DMS53 (cell line): ENCODE measurements at places on chromosomes 1 and 21.

GRCh38 chr1:25123551-25123950 lies 108.8 kb downstream of the SYF2 start:
- DNase-seq = no peak

DNA sequence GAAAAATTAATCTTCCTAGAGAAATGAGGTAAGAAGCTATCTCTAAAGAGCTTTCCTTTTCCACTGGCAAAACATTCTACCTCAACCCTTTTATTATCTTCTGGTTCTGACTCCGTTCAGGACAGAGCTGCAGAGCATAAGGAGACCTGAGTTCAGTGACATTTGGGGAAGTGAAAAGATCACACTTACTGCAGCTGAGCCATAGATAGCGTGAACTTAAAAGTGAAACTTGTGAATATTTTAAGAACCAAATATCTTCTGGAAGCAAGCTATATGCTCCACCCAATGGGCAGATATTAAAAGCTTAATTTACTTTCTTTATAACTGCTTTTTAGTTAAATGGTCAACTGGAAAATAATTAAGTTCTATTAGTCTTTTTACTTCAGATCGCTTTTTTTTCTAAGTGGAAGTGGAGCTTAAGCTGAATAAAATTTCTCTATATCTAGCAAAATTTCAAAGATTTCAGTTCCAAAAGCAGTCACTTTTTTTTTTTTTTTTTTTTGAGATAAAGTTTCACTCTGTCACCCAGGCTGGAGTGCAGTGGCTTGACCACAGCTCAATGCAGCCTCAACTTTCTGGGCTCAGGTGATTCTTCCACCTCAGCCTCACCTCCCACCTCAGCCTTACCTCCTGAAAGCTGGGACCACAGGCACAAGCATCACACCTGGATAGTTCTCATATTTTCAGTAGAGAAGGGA lies 11.9 kb downstream of the PTPN22 start:
- no peak for DNase-seq

- DNase-seq = no peak
Measured at GRCh38 chr1:48069662-48070395, 72.6 kb upstream of the TRABD2B start.

GRCh38 chr1:33111965-33112364 lies 31.0 kb downstream of the AZIN2 start:
- peak; percentile 50 for DNase-seq

GRCh38 chr1:185420588-185421081 lies 103.6 kb upstream of the IVNS1ABP start:
- no peak for DNase-seq

DNA sequence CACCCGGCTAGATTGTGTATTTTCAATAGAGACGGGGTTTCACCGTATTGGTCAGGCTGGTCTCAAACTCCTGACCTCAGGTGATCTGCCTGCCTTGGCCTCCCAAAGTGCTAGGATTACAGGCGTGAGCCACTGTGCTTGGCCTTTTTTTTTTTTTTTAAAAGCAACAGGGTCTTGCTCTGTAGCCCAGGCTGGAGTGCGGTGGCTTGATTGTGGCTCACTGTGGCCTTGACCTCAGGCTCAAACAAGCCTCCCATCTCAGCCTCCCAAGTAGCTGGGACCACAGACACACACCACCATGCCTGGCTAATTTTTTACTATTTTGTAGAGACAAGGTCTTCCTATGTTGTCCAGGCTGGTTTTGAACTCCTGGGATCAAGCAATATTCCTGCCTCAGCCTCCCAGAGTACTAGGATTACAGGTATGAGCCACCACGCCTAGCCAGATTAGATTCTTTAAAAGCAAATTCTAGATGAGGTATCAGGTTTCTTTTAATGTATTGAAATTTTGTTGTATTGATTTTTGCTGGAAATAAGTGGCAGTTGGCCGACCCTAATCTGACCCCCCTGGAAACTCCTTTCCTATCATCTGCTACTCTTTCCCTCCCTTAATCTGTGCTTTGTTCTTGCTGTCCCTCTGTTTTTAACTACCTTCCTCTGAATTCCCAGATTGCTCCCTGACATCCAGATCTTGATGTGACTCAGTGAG lies 26.6 kb downstream of the ZFYVE9 start:
- no peak for DNase-seq

GRCh38 chr1:32394890-32395432 lies 720 bp upstream of the BSDC1 start:
- peak; percentile 79 for DNase-seq

- peak; percentile 82 for DNase-seq
Measured at GRCh38 chr21:42524341-42525028, 10.8 kb downstream of the SLC37A1 start.

GRCh38 chr1:236156512-236157208 lies 14.3 kb downstream of the GPR137B start:
- no peak for DNase-seq

DNA sequence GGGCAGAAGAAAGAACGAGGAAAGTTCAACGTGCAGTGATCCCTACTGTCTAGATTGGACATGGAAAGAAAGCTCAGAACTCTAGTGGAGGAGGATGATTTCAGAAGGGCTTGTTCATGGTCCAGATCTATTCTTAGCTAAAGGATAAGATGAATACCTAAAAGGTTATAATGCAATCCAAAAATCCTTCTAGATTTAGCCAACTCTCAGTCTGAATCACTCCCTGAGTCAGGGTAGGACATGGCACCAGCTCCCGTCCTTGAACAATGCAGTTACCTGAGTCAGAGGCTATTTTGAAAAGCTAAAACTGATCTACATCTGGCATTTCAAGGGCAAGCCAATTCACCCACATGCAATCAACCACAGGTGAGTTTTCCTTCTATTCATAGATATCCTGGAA lies 38.8 kb upstream of the HIVEP3 start:
- no peak for DNase-seq

DNA sequence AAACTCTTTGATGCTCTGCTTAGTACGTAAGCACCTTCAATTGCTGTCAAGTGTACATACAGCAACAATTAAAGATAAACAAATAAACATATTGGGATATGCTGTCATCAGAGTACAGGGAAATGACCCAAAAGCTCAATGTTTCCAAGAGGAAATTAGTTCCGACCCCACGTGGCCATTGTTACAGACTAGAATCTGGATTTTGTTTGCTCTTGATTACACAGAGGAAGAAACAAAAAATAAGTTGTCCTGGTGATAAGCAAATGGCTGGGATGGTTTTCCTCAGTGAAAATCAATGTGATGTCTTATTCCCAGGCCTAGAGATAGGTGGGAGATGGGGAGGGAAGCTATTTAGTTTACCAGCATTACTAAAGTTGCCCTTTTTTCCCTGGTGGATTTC lies 113.0 kb upstream of the UBE2U start:
- peak; percentile 29 for DNase-seq

- DNase-seq = no peak
Measured at GRCh38 chr21:35325953-35326352, 276.9 kb upstream of the RUNX1 start.

DNA sequence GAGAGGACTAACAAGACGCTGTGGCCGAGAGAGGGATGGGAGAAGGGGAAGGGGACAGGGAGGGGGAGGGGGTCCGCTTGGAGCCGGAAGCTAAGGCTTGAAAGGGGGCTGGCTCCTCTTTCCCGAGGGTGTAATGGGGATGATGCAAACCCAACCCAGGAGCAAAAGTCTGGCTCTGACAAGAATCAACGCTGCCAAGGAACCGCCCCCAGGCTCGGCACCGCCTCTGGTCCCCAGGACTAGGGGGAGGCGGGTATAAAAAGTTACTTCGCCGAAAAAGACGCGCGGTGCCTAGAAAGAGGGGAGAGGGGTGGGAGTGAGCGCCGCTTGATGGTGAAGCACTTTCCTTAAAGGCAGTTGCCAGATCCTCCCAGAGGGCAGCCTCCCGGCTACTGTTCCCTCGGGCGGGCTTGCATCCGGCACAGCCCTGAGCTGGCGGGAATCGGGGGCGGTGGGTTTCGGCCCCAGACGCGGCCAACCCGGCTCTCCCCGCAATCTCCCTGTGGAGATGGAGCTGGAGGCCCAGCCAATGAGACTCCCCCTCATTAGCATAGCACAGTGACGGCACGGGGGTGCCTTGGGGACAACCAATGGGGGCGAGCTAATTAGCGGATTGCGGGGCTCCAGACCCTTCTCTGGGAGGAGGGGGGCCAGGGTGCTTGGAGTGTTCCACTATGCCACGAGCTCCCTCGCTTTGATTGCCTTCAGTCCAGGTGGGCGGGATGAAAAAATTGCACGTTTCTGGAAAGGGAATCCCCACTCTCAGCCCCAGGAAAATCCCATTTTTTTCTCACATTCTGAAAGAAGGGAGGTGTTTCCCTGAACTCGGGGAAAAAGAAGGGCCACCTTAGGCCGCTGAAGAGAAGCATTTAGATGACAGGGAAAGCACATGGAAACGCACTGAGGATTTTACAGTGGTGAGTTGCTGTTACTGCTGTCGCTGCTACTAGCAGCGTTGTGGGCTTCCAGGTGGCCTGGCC lies at the start of gene KCNT2:
TSS of gene KCNT2 (minus strand) at position 51 of the 980 bp plus-strand sequence. CDS start 131 bp downstream, outside the sequence.
- DNase-seq = peak; percentile 86

- DNase-seq = no peak
Measured at GRCh38 chr1:160850993-160851392, 11.7 kb downstream of the CD244 start.

- peak; percentile 26 for DNase-seq
Measured at GRCh38 chr1:51044199-51044598, 57.8 kb upstream of the C1orf185 start.

- no peak for DNase-seq
Measured at GRCh38 chr1:157937744-157938143, 55.7 kb upstream of the KIRREL1 start.

DNA sequence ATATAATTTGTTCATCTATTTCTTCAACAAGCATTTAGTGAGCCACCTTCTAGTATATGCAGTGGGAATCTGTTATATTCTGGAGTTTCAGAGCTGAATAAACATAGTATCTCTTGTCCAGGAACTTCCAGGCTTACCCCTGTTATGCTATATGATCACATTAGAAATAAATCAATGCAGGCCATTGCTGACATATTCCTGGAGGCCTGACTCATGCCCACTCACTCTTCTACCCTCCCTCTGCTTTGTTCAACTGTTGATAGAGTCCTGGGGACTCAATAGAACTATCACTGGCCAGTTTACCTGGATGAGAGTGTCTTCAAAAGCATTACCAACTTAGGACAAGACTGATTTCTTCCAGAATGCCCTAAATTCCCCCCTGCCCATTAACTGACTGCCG lies 29.3 kb upstream of the SRSF10 start:
- no peak for DNase-seq

- DNase-seq = peak; percentile 34
Measured at GRCh38 chr1:10901091-10901890, 104.8 kb upstream of the CASZ1 start.

- DNase-seq = no peak
Measured at GRCh38 chr1:42158189-42158588, 5.0 kb downstream of the GUCA2B start.

- no peak for DNase-seq
Measured at GRCh38 chr1:242146652-242147051, 147.8 kb upstream of the MAP1LC3C start.

GRCh38 chr21:16534408-16535101 lies 804.8 kb downstream of the USP25 start:
- DNase-seq = peak; percentile 49

- DNase-seq = no peak
Measured at GRCh38 chr1:193387406-193387805, 201.0 kb upstream of the B3GALT2 start.

DNA sequence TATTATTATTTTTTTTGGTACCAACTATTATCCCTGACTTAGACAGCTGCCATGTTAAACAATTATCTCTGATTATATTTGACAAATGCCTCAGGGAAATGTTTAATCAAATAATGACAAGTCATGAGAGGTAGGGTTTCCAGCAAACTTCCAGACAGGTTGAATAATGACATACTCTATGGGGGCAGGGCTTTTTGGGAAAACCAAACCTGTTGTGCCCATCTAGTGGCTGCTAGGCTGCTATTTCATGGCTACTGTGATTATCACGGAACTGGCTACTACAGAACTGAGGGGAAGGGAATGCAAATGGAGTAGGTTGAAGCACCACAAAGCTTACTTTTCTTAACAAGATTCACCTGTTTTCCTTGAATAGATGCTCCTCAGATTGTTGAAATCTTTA lies 77.6 kb downstream of the DUSP10 start:
- DNase-seq = peak; percentile 29

DNA sequence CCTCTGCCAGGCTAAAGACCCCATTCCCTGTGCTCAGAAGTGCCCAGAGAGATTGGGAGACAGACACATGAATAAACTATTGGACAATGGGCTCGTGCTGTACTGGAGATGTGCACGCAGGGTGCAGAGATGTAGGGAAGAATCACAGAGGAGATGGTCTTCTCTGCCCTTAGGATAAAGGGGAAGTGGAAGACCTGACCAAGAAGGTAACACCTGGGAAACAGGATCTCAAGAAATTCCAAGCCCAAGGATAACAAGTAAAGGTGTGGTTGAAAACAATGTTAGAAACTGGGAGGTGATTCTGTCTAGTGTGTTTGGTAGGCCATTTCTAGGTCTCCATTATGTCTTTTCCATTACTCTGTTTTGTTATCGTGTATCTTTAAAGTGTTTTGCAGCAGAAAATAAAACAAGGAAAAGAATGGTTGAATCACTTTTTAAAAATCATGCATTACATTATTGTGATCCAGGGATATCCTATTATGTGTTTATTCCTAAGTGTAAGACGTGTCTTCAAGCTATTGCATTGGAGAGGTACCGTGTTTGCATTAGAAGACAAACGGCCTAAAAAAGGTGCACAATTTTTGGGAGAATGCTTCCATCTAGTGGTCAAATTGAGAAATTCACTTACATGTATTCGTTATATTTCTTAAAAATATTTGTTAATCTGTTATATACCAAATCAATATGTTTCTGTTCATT lies 40.8 kb upstream of the KCTD3 start:
- peak; percentile 82 for DNase-seq

- DNase-seq = no peak
Measured at GRCh38 chr1:60982539-60982938, 99.8 kb upstream of the NFIA start.

- DNase-seq = no peak
Measured at GRCh38 chr21:40672602-40673001, 174.4 kb downstream of the DSCAM start.

- DNase-seq = no peak
Measured at GRCh38 chr1:8023287-8023994, 2.7 kb downstream of the ERRFI1 start.

DNA sequence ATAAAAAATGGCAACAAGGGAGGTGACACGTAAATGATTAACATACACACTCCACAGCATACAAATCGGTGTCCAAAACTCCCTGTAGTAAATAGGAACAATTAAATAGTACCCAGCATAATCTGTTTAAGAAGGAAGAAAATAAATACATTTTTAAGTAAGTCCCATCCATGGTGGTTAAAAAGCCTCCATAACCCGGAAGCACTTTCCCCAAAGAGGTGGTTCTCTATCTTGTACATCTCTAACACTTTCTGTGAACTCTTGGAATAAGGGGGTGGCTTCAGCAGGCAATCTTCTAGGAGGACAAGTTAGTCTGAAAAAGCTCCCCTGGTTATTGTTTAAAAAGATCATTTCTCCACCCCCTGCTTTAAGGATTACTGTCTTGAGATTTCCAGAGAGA lies 76.9 kb downstream of the PTPN14 start:
- peak; percentile 52 for DNase-seq

GRCh38 chr1:78279051-78279450 lies 211.7 kb upstream of the PTGFR start:
- no peak for DNase-seq
